Caudate nucleus (tissue), 63 donors: ENCODE measurements at places on chromosomes 2 and 18.

GRCh38 chr2:197007716-197008628, 81.5 kb upstream of the PGAP1 start:
- DNase-seq: no peak

DNA sequence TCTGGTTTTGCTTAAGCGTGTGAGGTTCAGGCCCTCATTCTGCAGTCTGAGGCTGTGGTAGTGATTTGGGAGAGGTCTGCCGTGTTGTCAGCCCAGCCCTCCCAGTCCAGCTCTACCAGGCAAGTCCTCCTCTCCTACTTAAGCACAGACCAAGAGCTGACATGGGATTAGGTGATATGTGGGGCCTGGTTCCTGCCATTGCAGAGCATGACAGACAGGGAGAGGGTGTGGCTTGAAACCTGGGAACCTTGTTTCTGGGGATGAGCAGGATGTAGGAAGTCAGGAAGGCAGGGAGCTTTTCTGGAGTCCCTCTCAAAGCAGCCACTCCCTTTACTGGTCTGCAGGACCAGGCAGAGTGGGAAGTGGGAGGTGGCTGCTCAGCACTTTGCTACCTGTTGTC, 38.6 kb downstream of the PTPRM start:
- DNase-seq: no peak

- DNase-seq: no peak
Observed at GRCh38 chr2:15189216-15189615, 371.9 kb downstream of the NBAS start.

DNA sequence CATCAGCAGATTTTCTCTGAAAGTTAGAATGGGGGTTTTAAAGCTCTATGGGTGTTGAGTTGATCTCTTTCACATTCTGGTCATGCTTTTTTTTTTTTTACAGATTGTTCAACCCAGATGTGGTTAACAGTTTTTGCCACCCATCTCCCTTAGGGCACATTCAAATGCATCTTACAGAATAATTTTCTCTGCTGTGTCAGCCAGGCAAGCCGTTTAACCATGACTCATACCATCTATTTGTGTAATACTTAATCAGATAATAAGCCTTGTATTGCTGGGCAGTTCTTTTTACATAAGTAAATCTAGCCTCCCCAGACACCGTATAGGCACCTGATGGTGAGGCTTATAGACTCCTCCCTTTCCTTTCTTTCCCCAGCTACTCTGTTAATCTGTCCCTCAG, 62.0 kb downstream of the TGIF1 start:
- no peak for DNase-seq

- DNase-seq: no peak
Observed at GRCh38 chr2:172172513-172173173, 69.9 kb upstream of the DLX2 start.

DNA sequence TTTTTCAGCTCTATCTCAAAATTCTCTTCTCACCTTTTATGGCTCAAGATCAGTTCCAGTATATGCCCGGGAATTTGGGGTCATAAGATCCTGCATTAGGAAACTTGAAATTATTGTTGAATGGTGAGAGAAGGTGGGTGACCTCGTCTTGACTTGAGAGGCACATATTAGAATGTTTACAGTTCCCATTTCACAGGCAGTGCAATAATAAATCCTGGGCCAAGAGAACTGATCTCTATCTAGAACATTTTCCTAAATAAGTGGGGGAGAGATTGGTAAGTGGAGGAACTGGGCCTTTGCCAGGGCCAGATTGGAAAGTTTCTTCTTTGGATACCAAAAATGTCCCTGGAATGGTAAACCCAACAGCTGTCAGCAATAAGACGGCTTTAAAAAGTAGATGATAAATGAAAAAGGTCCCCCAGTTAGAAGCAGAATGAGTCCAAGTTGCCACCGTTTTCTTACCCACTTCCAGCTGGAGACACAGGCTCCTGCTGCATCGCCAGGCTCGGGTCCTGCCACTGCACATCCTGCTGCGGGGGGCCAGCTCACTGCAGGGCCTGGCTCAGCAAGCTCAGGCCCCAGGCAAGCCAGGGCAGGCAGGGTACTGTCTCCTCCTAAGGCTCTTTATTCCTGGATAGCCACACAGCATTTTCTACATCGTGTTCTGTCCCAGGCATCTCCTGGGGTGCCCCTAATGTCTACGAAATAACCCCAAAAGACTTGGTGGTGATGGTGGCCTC, 126.4 kb upstream of the EPAS1 start:
- DNase-seq: no peak

DNA sequence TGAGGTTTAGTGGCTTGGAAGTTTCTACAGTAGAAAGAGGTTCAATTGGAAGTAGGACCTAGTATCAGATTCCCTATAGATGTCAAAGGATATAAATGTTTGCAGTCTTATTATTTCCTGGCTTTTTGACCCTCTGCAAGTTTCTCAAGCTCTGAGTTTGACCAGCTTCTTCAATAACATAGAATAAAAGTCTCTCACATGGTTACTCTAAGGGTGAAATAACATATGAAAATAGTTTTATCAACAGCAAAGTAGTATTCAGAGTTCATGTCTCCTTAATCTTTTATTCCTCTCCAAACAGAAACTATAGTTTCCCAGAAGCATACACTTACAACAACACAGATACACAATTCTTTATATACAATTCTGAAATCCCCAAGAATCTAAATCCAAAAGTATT, 132.9 kb upstream of the RND3 start:
- no peak for DNase-seq

GRCh38 chr18:23725351-23725750, 36.1 kb downstream of the LAMA3 start:
- no peak for DNase-seq

- no peak for DNase-seq
Observed at GRCh38 chr18:23857756-23858155, 156.8 kb upstream of the TTC39C start.

DNA sequence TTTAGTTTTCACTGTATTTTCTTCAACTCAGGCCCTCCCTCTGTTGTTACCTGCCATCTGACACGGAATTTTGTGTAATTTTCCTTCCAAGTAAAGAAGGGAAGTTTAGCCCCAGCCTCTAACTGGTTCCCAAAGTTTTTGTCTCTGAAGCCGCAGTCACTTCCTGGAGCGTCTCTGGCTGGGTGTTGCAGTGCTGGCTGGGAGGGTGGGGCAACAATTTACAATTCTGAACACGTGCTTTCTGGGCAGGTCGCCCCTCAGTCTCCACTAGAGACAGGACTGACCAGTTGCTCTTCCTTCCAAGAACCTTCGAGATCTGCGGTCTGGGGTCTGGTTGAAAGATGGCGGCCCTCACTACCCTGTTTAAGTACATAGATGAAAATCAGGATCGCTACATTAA, 3.5 kb downstream of the CNDP2 start:
- peak; percentile 77 for DNase-seq

GRCh38 chr2:218006741-218007140, 3.9 kb upstream of the TNS1 start:
- no peak for DNase-seq

GRCh38 chr2:189024901-189025618, 50.9 kb downstream of the COL3A1 start:
- no peak for DNase-seq
